ENCODE measurements at places on chromosomes 3 and 15.

DNA sequence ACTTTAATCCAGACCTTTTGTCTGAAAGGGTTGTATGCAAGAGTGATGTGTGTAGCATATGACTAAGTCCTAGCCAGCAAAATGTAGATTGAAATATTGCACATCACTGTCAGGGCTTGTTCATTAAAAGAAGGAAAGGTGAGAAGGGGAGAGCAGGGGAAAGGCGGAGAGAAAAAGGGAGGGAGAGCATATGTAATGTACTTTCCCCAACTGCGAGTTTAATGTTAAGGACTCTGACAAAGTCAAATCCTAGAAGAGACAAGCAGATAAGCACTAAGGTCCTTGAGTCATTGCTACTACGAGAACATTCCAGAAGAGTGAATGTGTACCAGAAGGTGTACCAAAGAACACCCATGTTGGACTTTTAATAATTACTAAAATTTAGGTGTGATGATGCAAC lies 1336.7 kb downstream of the NSUN3 start:
- DNase-seq, result no peak

DNA sequence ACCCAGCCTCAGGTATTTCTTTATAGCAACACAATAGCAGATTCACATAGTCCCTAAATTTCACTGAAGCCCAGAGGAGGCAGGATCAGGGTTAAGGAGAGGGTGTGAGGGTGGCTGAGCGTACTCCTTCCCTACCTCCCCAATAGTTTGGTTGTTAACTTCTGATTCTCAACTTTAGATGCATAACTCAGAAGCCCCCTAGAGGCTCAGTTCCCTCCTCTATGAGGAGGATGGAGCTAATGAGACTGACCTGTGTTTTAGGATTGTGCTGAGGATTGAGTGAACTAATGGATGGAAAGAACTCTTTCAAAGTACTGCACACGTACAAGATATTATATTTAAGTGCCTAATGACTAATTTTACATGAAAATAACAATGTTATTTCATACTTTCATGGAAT lies 249.3 kb upstream of the SOX14 start:
- no peak for DNase-seq

DNA sequence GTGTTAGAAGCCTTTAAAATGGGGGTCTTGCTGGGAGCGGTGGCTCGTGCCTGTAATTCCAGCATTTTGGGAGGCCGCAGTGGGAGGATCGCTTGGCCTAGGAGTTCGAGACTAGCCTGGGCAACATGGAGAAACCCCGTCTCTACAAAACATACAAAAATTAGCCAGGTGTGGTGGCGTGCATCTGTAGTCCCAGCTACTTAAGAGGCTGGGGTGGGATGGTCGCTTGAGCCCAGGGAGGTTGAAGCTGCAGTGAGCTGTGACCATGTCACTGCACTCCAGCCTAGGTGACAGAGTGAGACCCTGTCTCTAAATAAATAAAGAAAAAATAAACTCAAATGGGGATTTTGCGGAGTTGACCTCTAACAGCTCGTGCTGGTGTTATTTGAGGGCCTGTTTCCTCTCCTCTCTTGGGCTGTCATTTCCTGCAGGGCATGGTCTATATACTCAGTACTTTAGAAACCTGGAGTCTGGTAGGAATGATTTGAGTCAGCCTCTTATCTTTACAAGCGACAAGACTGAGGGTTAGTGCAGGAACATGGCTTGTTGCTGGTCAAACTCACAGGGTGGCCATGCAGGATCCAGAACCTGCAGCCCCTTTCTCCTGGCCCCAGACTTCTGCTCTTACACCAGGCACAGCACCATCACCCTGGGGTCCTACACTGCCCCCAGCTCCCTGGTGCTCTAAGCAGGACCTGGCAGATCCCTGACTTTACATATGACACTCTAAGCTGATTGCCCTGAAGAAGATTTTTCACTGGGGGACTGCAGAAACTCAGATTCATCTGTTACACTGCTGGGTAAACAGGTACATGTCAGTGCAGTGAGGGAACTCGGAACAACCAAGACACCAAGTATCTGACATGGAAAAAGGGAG lies 15.1 kb downstream of the EHD4 start:
- DNase-seq, result no peak

- DNase-seq, result no peak
Measured at GRCh38 chr3:68072062-68072461, 417.6 kb upstream of the SUCLG2 start.

- DNase-seq, result no peak
Measured at GRCh38 chr3:51375571-51375970, 9.5 kb upstream of the MANF start.

DNA sequence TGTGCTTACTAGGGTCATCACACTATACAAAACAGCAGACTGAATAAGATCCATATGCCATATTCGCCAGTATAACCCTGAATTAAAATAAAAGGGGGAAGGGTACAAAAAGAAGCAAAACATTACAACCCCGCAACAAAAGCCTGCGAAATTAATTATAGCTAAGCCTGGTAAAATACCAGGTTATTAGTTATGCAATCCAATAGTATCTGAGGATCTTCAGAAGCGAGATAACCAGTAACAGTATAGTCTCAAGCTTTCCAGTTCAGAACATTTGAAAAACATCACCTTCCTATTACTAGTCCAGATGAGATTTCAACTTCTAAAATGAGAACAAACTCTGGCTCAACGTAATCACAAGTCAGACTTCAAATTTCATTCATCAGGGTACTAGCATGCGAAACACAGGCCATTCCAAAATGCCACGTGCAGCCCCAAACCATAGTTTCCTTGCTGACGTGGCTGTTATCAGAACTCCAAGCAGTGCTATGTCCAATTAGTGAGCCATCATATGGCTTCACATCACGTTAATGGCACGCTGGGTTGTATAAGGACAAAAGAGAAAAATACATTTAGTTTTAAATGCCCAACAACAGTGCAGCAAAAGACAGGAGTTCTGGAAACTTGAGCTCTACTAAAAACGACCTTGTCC lies 1.1 kb downstream of the SSR3 start:
- DNase-seq, result no peak

DNA sequence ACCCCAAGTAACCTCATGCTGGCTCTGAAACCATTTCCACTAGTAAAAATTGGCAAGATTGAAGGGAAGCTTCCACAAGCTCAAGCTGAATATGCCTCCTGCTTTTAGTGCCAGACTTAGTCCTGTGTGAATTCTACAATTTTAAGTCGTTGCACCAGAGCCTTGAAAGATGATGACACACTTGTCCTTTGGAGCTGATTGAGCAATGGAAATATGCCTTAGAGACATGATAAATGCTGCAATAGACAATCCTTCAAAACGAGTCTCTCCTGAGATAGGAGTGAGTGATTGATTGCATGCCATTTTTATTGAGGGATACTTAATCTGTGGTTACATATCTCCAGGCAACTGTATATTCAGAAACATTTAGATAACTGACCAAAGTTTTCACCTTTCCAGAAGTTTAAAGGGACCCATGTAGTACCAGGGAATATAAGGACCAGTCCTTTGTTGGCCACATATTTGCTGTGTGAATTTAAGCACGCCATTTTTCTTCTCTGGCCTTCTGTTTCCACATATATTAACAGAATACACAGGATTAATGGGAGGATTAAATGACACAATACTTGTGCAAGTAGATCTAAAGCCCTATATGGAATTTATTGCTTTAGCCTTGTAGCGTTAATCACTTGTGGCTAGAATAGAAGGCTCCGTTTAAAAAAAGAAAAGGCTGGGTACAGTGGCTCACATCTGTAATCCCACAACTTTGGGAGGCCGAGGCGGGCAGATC lies 65.1 kb downstream of the PPARG start:
- no peak for DNase-seq

- no peak for DNase-seq
Measured at GRCh38 chr15:90774731-90775514, 57.8 kb downstream of the BLM start.

GRCh38 chr3:151724576-151725562 lies 8.9 kb upstream of the AADACL2 start:
- DNase-seq, result no peak

- no peak for DNase-seq
Measured at GRCh38 chr15:100544338-100544841, 15.6 kb upstream of the CERS3 start.

- DNase-seq, result peak; percentile 34
Measured at GRCh38 chr3:59450946-59451763, 401.3 kb upstream of the CFAP20DC start.

DNA sequence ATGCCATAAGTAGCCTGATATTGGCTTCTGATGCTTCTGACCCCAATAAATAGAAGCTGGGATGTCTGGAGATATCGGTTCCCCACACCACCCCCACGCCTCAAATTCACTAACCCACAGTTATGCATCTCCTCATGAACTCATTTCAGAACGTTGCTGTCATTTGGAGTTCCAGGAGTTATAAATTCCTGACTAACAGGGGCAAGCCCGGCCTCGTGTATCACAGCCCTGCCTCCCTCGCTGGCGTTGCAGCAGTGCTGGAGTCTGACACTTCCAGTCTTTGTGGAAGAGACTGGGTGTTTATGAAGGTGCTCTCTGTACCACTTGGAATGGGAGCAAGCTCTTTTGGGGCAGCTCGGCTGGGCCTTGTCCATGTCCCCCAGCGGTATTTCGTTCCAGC lies 101.0 kb downstream of the ANP32A start:
- DNase-seq, result no peak

DNA sequence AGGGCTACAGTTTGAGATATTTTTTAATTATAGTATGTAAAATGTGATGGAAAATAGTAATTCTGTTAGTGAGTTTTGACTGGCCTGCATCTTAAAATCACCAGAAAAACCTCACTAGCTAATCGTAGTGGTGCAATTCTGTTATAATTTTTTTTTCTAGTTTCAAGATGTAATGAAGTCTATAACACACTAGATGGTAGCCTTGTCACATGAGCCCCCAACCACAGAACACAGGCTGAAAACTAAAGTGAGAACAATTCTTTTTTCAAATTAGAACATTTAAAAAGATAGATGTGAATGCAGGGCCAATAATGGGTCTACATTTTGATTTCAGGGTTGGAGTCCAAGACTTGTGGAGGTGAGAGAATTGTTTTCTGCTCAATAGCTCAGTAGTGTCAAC lies 83.3 kb upstream of the KCNH8 start:
- DNase-seq, result no peak

GRCh38 chr3:132721479-132722164 lies 587 bp downstream of the NPHP3 start:
- DNase-seq, result no peak

GRCh38 chr3:130901463-130902204 lies 7.8 kb downstream of the ATP2C1 start:
- DNase-seq, result no peak

GRCh38 chr3:135771760-135772159 lies 193.8 kb upstream of the PPP2R3A start:
- no peak for DNase-seq

DNA sequence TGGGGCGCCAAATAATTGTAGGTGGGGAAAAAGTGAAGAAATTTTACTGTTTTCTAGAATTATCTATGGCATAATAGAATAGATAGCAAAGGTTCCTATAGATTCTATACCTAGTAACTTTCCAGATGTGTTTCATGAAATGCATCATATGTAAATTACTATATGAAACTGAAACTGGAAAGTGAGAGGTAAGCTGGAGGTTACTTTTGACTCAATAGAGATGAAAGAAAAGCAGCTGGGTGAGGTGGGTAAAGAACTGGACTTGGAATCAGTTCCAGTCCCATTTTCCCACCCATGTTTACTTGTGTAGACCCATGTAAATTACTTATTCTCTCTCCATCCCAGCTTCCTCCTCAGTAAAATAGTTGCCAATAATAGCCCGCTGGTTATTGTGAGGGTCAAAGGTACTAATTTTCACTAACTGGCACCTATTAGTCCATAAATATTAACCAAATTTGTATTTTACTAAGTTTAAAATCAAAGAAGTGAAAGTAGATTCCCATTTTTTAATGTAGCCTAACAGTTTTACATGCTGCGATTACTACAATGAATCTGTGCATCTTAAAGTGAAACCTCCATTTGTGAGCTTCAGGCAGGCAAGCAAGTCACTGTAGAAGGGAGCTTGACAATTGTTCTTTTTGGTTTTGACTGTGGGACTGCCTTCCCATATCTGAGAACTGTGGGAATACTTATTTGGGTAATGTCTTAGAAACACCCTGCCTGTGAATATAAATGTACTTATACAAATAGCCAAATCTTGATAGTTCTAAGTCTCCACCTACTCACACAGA lies 312.1 kb downstream of the SLC9A9 start:
- no peak for DNase-seq

GRCh38 chr3:179450261-179450701 lies 989 bp downstream of the GNB4 start:
- no peak for DNase-seq

DNA sequence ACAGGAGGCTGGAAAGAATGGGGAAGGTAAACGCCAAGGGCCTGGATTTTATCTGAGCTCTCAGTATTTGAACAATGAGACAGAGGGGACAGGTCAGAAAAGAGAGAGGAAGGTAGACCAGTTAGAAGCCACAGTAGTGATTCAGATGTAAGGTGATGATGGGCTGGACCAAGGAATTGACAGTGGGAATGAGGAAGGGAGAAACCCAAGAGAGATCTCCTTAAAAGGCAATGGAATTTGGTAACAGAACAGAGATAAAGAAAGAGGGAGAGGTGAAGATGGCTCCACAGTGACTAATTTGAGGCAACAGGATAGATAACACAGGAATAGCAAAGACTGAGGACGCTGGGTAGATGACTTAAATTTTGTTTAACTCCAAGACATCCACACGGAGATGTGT lies 11.4 kb upstream of the HEG1 start:
- DNase-seq, result no peak

DNA sequence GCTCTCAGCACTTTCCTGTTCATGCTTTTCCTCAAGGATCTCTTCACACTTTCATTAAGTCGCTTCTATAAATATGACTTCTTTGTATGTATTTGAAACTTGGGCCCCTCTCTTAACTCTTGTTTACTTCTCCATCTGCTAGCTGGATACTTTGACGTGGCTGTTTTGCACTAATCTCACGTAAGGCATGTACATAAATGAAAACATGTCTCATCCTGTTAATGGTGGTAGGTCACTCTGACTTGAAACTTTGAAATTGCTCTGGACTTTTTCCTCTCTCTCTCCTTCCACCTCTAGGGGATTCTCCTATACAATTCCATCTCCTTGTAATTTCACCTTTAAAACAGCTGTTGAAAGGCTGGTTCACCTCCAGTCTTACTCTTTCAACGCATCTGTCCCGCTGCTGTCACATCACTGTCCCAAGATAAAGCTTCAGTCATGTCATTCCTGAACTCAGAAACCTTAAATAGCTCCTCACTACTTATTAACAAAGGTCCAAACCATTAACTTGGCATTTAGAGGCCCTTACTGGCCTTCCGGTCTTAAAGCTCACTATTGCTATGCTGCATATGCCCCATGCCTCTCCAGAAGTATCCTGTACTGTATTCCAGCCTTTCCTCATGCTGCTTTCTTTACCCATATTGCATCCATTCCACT lies 1.2 kb downstream of the BLOC1S6 start:
- DNase-seq, result no peak

Data from activated T-cell treated with anti-CD3 and anti-CD28 coated beads for 48 hours (primary cell).